Activated naive CD4-positive, alpha-beta T cell (primary cell): ENCODE measurements at places on chromosomes 2 and 18.

DNA sequence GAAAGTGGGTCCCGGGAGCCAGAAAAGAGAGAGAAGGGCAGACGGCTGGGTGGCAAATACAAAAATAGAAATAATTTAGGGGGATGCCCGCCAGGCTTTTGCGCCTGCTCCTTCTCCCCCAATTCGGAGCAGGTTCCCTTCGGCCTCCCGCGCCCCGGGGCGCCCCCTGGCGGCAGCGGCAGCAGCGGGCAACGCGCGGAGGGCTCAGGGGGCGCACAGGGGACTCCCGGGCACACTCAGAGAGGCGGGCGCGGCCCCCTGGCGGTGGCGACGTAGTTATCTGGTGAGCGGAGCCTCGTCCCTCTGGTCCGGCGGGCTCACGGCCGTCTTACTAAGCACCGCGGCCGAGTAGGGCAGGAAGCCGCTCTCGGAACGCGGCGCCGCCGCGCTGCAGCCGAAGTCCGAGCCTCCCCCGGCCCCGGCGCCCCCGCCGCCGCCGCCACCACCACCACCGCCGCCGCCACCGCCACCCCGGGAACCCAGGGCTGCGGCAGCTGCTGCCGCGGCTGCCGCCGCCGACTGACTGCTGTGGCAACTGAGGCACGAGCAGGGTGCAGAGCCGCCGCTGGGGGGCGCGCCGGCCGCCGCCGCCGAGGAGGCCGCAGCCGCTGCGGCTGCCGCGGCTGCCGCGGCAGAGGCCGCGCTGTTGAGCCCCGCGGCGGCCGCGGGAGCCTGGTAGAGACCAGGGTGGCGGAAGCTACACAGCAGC, 3.8 kb downstream of the EVX2 start:
- DNase-seq, result no peak

GRCh38 chr2:128654408-128654807, 335.7 kb upstream of the HS6ST1 start:
- no peak for DNase-seq

DNA sequence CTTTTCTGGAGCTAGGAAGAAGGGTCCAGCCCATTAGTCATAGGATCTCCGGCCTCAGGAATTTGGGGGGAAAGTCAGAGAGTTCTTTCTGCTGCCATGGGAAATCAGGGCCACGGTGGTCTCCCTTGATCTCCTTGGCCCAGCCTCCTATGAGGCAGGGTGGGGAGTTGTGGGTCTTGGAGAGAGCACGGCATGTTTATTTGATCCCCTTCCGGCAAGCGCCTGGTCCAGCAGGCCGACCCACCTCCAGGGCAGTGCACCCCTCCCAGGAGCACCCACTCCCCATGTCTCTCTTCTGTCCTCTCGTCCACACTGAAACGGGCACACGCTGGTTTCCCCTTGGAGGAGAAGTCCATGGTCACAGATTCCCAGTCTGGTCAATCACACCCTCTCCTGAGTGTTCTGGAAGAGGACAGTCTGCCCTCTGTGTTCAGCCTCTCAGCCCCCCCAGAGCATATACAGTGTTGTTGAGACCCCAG, 464.6 kb upstream of the HS6ST1 start:
- DNase-seq, result no peak

GRCh38 chr2:68987021-68987503, 12.6 kb downstream of the GKN1 start:
- no peak for DNase-seq

- no peak for DNase-seq
These were observed 82.6 kb upstream of the ST8SIA3 start for GRCh38 chr18:57269756-57270155.

DNA sequence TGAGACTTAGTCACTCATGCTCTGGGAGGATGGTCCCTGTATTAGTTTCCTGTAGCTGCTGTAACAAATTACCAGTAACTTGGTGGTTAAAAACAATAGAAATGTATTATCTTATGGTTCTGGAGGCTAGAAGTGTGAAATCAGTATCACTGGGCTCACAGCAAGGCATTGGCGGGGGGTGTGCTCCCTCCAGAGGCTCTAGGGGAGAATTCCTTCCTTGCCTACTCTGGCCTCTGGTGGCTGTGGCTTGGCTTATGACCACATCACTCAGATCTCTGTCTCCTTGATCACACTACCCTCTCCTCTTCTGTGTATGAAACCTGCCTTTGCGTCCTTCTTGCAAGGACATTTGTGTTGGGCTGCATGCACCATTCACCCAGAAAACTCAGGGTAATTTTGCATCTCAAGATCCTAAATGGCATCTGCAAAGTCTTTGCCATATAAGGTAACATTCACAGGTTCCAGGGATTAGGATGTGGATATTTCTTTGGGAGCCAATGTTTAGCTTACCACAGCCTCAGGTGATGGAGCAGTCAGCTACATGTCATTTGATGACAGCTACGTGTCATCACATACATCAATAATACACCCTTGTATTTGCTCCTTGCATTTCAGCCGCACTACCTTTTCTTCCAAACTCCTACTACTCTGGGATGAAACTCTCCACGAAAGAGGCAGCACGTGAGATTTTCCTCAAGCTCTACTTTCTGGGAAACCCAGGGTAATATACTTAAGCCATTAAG, 49.6 kb upstream of the POU3F3 start:
- DNase-seq, result no peak

- no peak for DNase-seq
These were observed at the start of gene GAL3ST2 for GRCh38 chr2:241776336-241777169. GAL3ST2 (plus strand) TSS chr2:241776822; CDS start chr2:241776956, 134 bp downstream.

DNA sequence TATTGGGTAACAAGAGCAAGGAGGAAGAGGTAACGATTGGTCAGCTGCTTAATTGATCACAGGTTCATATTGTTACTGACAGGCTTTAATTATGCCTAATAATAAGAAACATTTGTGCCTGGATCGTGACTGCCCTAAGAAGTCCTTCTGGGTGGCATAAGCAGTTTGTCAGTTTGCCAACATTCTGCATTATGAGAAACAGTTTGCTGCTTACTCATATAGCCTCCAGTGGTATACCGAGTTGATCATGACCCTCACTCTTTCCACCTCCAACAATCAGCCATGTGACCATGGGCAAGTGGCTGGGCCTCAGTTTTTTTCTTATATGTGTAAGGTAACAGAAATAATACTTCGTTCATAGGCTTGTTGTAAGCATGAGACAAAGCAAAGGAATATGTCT, 96.6 kb upstream of the CABLES1 start:
- DNase-seq, result no peak

DNA sequence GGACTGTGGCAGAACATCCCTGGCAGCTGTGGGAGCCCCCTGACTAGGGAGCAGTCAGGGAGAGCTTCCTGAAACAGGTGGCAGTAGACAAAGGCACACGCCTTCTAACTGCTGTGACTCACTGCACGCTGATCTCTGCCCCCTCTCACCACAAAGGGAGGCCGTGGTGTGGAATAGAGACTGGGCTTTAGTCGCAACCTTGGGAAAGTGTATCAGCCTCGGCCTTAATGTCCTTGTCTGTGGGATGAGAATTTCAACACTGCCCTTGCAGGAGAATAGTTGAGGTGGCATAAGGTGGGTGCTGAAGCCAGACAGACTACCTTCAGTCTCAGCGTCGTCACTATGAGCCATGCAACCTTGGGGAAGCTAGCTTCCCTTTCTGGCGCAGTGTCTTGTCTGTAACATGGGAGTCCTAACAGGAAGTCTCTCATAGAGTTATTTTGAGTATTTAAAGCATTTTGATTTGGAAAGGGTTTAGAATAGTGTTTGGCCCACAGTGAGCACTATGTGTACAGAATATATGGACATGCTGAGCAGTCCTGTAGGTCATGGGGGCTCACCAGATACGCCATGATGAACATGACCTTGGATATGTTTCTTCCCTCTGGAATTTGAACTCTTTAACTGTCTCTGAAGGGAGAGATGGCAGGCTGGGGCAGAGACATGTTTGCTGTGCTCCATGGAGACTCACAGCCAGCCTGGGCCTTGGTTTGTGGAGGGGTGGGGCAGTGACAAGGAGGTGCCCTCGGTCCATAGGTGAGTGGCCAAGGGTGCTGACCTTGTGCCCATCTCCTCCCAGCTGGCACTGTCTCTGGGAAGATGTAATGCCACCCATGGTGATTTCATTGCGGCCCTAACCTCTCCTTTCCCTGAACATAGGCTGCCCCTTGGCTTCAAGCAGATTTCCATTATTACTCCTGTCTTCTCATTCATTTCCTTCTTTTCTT, 29.5 kb upstream of the SMAD7 start:
- no peak for DNase-seq

DNA sequence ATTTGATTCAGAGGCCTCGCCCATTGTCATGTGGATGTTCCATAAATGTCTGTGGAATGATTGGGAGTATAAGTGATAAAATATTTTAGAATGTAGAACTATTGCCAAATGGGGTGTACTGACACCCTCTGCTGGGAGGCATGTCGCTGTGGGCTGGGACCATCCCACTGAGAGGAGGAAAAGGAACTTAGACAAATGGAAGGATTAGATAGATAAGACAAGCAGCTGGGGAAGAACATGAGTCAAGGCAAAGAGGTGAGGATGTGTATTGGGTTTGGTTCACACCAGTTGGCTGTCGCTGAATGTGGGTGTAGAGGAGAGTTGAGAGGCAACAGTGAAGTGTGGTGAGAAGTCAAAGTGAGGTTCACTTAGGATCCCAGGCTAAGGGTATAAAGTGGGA, 4.0 kb downstream of the C2orf74 start:
- DNase-seq, result no peak

- no peak for DNase-seq
These were observed 81.5 kb downstream of the SEMA4F start for GRCh38 chr2:74735564-74735963.

- no peak for DNase-seq
These were observed 242.7 kb downstream of the CNTNAP5 start for GRCh38 chr2:124267794-124268193.

DNA sequence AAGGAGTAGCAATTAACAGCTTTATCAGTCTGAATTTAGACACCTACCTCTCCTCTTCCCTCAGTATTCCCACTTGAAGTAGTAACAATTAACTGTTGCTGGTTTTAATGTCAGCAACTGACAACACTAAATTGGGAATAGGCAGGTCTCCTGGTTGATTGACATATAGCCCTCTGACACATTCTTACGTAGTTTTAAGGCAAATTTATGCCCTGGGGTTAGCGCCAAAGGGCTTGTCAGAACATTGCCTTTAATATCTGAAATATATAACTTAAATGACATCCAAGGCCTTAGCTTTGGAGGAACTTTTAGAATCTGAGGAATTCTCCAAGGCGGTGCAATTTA, 7.4 kb downstream of the ASXL3 start:
- no peak for DNase-seq

DNA sequence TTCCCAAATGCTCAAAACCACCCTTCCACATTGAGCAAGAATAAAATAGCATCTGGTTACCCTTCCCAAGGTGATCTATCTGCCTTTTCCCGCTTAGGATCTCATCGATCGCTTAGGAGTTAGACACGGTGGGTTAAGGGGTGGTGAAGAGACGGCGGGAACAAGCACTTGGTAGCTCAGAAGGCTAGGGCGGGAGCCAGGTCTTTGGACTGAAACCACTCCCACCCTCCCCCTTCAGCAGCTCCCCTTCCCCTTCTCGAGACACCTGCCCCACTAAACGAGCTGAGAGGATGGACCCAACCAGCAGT, 513 bp downstream of the THOC1 start:
- no peak for DNase-seq

- no peak for DNase-seq
These were observed 155.6 kb upstream of the DSEL start for GRCh38 chr18:67672155-67672554.

- no peak for DNase-seq
These were observed at the start of gene ANKRD53 for GRCh38 chr2:70978341-70979179. ANKRD53 (plus strand) TSS chr2:70978630; CDS start chr2:70978646, 16 bp downstream.

GRCh38 chr2:172339371-172340010, 87.9 kb upstream of the ITGA6 start:
- no peak for DNase-seq

DNA sequence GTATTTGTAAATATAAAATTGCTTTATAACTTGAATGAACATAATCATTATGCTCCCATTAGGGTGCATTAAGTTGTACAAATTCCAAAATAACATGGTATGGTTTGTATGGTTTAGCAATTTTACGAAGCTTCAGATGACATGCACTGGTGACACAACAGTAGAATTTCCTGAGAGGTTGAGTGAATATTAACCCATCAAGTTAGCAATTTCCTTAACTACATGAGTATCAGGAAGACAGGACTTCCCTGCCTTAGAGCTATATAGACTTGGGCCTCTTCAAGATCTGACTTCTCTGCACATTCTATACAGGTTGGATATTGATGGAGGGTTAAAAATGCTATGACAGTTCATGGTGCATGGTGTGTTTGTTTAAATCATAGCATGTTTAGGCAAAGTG, 60.2 kb downstream of the ZC3H6 start:
- no peak for DNase-seq

DNA sequence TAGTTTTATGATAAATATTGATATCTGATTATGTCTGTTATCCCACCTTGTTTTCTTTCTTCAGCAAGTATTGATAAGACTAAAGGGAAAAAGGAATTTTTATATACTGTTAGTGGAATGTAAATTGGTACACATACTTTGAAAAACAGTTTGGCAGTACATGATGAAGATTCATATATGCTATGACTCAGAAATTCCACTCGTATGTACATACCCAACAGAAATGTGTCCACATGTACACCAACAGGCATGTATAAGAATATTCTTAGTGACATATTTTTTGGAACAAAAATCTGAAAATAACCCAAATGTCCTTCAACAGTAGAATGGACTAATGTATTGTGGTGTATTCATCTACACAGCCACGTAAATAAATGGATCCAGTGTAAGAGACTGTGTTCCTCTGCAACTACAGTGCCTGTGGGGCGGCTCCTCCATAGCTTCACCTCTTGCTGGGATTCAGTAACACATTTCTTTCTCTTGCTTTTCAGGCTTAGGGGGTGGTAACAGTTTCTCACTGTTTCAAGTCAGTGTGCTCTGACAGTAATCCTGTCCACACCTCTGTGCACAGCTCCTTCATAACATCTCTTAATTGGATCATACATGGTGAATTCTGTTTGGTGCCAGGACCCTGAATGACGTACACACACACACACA, 35.5 kb upstream of the ALMS1 start:
- DNase-seq, result no peak

DNA sequence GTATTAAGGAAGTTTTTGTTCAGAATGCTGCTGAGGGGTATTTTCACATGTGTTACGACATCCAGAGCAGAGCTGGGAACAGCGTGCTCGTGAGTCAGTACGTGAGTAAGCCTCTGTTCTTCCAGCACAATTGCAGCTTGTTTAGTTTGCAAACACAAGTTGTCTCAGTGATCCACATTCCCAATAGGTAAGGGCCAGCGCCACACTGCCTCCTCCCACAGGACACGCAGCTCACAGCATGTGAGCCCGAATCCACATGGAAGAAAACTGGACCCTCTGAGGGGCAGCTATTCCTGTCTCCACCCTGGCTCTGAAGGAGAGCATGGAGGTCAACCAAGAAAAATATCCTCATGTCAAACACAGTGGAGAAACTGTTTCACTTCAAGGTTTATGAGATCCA, 173.9 kb upstream of the PID1 start:
- no peak for DNase-seq

GRCh38 chr2:60707750-60708371, 48.2 kb upstream of the PAPOLG start:
- DNase-seq, result no peak
